ENCODE measurements at places on chromosomes 2 and 18.
A peak's percentile ranks its signal among the peaks of the same experiment; 100 is the strongest.

- DNase-seq, result no peak
These were observed 28.4 kb upstream of the SLC39A10 start for GRCh38 chr2:195628666-195629065.

DNA sequence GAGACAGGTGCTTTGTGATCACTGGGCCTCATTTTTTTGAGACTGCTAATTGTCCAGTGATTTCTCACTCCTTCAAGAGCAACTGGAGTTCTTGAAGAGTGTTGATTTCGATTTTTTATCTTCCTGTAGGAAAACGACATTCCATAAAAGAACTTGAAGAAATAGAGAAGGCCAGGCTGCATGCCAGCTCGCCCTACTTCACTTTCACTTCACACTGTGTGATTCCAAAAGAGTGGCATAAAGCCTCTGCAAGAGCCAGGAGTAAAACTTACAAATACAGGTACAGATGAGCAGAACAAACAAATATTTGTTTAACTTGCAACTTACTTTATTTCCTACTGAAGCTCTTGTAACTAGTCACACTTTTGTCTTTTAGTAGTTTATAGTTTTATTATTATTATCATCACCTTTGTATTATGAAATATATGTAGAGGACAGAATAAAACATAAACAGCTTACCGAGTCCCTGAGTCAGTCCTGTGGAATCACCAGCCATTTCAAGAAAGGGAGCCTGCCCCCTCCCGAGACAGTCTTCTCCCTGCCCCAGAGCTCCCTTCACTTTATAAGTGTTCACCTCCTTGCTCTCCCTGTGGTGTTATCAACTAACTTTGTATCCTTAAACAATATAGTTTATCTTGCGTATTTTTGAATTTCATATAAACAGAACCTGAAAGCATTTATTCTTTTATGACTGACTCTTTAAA is 8.7 kb downstream of the FAM228A start:
- DNase-seq, result no peak

DNA sequence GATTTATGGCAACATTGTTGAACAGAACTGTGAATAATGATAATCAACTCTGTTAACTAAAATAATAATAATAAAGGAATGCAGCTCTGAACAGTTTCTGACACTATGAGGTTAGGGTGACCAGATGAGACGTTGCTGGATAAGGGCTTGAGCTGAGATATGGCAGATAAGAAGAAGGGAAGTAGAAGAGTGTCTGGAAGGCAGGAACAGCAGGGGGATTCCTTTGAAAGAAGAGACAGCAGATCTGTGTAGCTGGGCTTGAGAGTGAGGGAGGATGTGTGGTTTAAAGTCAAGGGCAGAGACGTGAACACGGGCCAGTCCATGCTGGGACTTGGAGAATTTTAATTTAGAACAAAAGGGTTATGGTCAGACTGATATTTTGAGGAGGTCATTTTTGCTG is 273.1 kb upstream of the SLC14A2 start:
- DNase-seq, result no peak

GRCh38 chr2:157572725-157573124 is 55.9 kb downstream of the ACVR1C start:
- DNase-seq, result no peak

- no peak for DNase-seq
These were observed 245.3 kb downstream of the CELF4 start for GRCh38 chr18:37320317-37320716.

DNA sequence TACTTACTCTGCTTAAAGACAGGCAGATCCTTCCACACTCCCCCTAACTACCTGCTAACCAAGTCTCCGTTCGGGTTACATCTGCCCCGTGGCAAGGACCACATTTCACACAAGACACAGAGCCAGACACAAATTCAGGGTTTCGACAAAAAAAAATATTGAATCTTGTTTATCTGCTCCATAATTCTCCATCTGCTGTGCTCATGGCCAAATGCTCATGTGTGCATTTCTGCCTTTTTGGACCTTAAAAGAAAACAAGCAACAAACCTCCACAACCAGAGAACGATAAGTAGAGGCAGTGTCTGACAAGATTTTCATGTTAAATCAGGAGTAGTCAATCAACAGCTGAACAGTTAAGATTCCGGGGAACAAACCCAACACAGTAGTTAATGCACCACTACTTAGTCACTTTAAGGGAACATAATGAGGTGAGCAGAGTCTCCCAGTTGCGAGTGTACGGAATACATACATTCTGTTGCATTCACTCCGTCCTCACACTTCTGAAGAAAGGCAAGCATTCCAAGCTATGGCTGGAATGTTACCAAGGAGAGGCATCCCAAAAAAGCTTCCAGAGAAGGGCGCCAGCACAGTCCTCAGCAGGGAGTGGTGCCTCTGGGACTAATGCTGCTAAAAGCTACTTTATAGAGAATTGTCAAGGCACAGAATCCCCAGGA is 121.0 kb downstream of the ANKRD44 start:
- no peak for DNase-seq

GRCh38 chr2:181421464-181421863 is 35.7 kb upstream of the ITGA4 start:
- no peak for DNase-seq

DNA sequence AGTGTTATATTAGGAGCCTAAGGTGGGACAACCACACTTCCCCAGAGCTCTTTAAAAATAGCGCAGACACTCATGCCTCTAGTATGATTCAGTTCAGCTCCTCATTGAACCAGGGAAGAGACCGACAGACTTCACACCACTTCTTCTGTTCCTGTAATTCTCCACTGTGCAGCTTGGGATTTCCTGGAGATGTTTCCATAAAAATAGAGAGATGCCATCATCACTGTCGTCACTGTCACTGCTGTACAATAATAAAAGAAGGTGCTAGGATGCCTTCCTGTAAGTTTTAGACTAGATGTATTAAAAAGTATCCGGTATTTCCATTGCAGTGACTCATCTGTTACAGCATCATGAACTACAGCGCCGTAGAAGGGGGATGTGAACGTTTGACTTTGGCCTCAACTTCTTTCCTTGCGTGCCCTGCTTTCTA is 110.9 kb downstream of the FAM210A start:
- peak; percentile 34 for DNase-seq

- no peak for DNase-seq
These were observed 258.2 kb upstream of the THUMPD2 start for GRCh38 chr2:40037303-40037702.

DNA sequence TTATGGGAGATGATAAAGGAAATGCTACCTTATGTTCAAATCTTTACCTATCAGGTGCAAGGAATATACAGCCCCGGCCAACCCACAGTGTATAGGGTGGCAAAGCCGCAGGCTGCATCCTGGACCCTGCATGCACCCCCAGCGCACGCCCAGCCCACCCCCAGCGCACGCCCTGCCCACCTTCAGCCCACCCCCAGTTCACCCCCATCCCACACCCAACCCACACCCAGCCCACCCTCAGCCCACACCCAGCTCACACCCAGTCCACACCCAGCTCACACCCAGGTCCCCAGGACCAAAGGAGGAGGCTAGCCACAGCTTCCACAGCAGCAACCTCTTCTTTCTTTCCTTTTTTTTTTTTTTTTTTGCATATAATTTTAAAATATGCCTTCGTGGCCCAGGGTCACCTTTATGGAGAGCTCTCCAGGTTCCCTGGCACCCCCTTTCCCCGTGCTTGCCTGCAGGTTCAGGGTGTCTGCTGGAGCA is 120.9 kb downstream of the PTGR3 start:
- DNase-seq, result no peak

- no peak for DNase-seq
These were observed 30.6 kb downstream of the MAPRE2 start for GRCh38 chr18:35071819-35072247.

DNA sequence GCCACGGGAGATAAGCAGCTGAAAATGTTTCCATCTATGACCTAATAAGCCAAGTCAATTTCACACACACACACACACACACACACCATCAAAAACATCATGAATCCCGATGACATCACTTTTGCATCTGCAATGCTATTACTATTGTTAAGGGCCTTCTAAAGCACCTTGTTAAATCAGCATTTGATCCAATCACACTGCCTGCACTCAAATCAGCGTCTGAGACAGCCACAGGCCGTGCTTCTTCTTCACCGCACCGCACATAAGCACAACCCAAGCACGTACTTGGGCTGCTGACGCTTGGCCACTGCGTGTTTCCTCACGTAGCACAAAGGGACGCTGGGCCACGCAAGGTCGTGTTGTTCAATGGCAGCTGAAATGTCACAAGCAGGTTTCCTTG is 15.8 kb upstream of the MTCL1 start:
- DNase-seq, result no peak

- DNase-seq, result no peak
These were observed 31.1 kb downstream of the DRC1 start for GRCh38 chr2:26432859-26433258.

DNA sequence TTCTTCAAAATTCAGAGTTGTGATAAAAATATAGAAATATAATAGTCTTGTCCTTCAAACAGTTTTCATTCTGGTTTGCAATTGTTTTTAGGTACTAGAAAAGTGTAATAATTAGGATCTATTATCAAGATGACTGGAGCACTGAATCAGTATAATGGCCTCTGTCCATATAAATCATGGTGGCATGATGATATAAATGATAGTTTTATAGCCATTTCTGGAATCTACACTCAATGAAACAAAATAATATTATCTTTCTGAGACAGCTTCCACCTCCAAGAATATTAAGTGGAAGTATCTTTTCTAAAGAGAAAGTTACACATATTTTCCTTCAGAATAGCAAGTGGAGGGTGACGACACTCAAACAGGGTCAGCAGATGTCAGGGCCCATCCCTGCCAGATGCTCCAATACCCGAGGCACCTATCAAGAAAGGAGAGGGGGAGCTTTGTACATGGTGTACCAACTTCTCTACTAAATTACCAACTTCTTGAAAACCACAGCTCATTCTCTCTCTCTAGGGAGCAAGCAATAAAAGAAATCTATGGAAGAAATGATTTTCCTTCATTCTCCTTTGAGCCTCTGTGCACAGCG is 882.7 kb upstream of the CHAC2 start:
- DNase-seq, result no peak

GRCh38 chr2:218896501-218897393 is 16.1 kb downstream of the WNT10A start:
- DNase-seq, result peak; percentile 90

DNA sequence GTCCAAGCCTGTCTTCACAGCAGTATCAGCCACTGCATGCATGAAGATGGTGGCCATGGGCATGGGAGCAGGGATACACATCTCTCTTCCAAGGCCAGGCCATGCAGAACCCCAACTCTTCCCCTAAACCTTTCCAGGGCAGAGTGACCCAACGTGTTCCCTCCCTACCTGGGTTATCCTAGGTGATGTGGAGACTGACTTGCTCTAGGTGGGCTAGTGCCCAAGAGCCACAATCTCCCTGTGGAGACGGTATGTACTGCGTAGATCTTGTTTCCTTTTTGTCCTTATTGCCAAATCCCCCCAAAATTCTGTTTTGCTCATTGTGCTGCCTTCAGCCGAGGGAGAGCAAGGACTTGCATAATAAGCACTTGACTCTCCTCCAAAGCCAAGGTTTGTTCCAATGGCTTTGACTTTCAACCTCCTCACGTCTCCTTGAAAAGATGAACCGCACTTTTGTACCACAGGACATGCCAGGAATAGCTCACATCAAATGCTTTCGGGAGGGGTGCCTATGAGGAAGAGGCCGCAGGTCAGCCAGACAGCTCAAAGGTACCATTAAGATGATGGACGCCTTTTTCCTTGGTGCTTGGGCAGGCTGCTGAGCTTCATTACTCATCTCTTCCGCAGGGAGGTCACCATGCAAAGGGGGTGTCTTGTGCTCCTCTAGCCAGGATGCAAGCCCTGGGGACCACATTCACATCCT is 76.2 kb upstream of the GLI2 start:
- no peak for DNase-seq

- DNase-seq, result no peak
These were observed 11.1 kb downstream of the C2orf74 start for GRCh38 chr2:61173116-61173515.

DNA sequence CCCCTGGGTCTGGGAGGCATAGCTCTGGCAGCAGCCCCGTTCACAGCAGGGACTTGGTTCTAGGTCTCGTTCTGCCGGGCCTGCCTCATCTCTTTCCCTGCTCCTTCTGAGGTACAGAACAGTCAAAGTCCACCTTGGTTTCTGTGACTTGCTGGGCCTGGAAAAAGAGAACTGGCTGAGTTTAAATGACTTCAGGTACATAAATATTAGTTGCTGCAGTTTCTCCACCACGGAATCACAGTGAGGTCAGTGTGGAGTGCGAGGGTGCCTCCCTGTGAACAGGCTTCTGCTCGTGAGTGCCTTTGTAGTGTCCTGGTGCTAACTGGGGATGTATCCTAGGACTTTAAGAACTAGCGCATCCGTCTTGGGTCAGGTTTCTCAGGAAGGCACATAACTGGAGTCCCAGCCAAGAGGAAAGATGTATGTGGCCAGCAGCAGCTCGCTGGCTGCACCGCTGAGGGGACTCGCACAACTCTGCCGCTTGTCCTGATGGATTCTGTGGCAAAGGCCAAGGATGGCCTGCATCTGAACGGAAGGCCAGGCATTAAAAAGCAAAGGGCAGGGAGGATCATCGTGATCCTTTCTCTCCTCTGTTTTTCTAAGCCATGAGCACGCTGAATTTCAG is 188.6 kb downstream of the SH3RF3 start:
- DNase-seq, result no peak

DNA sequence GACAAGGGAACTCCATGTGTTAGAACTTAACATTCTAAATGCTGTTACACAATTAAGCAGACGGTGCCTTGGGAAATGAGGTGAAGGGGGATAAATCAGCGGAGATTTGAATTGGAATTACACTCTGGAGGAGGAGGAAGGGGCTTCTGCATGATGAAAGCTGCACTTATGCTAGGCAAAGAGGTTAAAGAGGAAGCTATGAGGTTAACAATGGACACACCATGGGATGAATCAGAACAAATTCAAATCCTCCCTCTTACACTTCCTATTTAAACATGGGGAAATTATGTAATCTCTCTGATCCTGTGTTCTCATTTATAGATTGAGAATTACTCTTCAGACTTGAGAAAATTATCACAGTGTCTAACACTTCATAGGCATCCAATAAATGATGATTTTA is 121.5 kb upstream of the SIX2 start:
- no peak for DNase-seq

DNA sequence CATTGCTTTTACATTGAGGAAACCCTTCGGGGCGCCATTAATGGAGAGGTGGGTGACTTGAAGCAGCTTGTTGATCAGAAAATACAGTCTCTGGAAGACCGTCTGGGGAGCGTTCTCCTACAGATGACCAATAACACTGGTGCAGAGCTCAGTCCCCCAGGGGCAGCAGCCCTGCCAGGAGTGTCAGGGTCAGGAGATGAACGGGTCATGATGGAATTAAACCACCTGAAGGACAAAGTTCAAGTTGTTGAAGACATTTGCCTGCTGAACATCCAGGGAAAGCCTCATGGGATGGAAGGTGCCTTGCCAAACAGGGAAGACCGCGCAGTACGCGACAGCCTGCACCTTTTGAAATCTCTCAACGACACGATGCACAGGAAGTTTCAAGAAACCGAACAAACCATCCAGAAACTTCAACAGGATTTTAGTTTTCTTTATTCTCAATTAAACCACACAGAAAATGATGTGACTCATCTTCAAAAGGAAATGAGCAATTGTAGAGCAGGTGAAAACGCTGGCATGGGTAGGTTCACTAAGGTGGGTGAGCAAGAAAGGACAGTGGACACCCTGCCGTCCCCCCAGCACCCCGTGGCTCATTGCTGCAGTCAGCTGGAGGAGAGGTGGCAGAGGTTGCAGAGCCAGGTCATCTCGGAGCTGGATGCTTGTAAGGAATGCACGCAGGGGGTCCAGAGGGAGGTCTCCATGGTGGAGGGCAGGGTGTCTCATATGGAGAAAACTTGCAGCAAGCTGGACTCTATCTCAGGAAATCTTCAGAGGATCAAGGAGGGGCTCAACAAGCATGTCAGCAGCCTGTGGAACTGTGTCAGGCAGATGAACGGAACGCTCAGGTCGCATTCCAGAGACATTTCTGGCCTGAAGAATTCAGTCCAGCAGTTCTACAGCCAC is 45.0 kb downstream of the EMILIN2 start:
- DNase-seq, result no peak

Data from activated T-cell treated with anti-CD3 and anti-CD28 coated beads, Interleukin-2, amount 50 U/mL, for 48 hours (primary cell).